ENCODE measurements at places on chromosomes 1 and 21. TPM values are rescaled to one million over a fixed set of nuclear protein-coding genes. Genes with fewer than 3 reads are reported as not detected.

AADACL4 gene
- not detected for total RNA-seq

- H3K4me1 ChIP-seq, result no peaks in the 10 kb centered on the region
- no peak overlapping the region for H3K27ac ChIP-seq
- no peaks in the 10 kb centered on the region for H3K36me3 ChIP-seq
- no peak for DNase-seq
These were observed 17.7 kb downstream of the CD1E start for GRCh38 chr1:158371188-158371953.

DNA sequence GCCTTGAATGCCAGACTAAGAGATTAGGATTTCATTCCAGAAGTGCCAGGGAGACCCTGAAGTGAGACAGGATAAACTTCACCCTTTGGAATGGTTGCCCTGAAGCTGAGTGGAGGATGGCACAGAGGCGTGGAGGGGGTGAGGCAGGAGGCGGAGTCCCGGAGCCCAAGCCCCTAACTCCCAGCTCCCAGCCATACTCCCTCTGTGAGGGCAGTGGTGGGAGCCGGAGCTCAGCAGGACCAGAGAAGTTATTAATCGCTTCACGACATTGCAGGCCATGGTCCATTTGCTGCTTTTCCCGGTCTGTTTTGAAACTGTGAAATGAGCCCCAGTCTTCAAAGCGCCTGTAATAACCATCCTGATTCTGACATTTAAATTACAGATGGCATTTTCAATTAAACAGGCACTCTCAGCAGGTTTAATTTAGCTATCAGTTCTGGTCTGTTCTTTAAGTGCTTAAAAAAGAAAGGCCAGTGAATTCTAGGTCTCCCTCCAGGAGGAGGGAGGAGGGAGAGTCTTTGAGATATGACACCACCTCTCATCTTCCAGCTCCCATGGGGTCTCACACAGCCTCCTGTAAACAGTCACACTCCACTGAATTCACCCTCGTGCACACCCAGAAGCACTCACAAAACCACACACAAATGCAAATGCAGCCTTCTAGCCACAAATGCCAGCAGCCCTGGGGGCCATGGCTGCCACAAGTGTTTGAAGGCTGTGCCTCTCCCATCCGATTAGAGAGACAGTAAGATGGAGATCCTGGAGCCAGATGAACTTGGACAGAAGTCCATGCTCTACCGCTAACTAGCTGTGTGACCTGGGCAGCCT lies 19.6 kb downstream of the FBXO2 start:
- DNase-seq, result no peak
- no peaks in the 10 kb centered on the region for H3K27me3 ChIP-seq
- H3K36me3 ChIP-seq, result no peaks in the 10 kb centered on the region
- no peak overlapping the region for H3K27ac ChIP-seq
- no peak overlapping the region for H3K4me3 ChIP-seq

GRCh38 chr1:75588779-75589475 lies 22.0 kb downstream of the SLC44A5 start:
- no peaks in the 10 kb centered on the region for H3K27me3 ChIP-seq
- no peaks in the 10 kb centered on the region for H3K4me1 ChIP-seq
- H3K27ac ChIP-seq, result no peak overlapping the region
- no peak overlapping the region for H3K4me3 ChIP-seq

Data from endothelial cell of umbilical vein (primary cell).